Lung microvascular endothelial cell (primary cell): ENCODE measurements at places on chromosomes 13 and 19. TPM values are rescaled to one million over a fixed set of nuclear protein-coding genes. Genes with fewer than 3 reads are reported as not detected.

CEACAM4 gene
- total RNA-seq = not detected in 2 replicates

CERS1 gene
- total RNA-seq = 2.4 and 5.6 TPM in 2 replicates

PSG1 gene
- total RNA-seq = 0.22 TPM in 1 of 2 replicates, not detected in the other

FBXO17 gene
- 17.0 and 20.0 TPM in 2 replicates for total RNA-seq

ZNF534 gene
- total RNA-seq = not detected in 2 replicates

LYL1 gene
- total RNA-seq = 17.3 and 28.8 TPM in 2 replicates

ZNF530 gene
- 2.6 and 3.3 TPM in 2 replicates for total RNA-seq

LILRB3 gene
- total RNA-seq = not detected in 2 replicates

PLEKHA4 gene
- 2.4 and 7.1 TPM in 2 replicates for total RNA-seq

CASP14 gene
- not detected in 2 replicates for total RNA-seq

CYP4F12 gene
- not detected in 2 replicates for total RNA-seq

ZNF700 gene
- 3.3 and 5.2 TPM in 2 replicates for total RNA-seq

ZFP82 gene
- 2.2 and 4.8 TPM in 2 replicates for total RNA-seq

LRRC8E gene
- total RNA-seq = under 0.01 and 0.65 TPM in 2 replicates

NLRP5 gene
- total RNA-seq = not detected in 2 replicates

ZNF480 gene
- total RNA-seq = 2.4 and 2.6 TPM in 2 replicates

MEDAG gene
- total RNA-seq = 27.2 and 170 TPM in 2 replicates

MIDN gene
- total RNA-seq = 3.2 and 5.4 TPM in 2 replicates

CBY2 gene
- total RNA-seq = not detected in 2 replicates

RSPH6A gene
- total RNA-seq = under 0.01 TPM in 2 replicates

TNNT1 gene
- 1.7 TPM in 1 of 2 replicates, not detected in the other for total RNA-seq

SWSAP1 gene
- 0.65 and 1.2 TPM in 2 replicates for total RNA-seq
